ENCODE measurements at places on chromosomes 2 and 18.
A peak's percentile ranks its signal among the peaks of the same experiment; 100 is the strongest.

GRCh38 chr2:60473546-60473945 is 79.9 kb downstream of the BCL11A start:
- no peak for DNase-seq

DNA sequence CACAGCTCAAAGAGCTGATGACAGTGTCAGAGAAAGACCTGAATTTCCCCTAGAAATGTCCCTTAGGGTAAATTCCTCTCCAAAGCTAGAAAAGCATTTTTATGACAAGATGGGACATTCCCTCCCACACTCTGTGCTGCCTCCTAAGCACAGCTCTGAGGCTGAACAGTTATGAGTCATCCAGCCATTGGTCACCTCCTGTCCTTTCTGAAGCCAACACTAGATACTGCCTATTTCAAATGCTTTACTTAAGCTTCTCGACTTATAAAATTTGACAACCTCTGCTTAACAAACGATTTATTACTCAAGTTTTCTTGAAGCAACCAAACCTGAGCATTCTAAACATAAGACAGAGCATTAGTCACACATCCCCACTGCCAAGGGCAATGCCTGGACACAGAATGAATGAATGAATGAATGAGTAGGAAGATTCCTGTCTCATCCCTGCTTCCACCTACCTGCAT is 35.4 kb downstream of the B4GALT6 start:
- DNase-seq = peak; percentile 15

GRCh38 chr2:127649100-127649611 is 3.2 kb downstream of the GPR17 start:
- DNase-seq = no peak

GRCh38 chr2:88614497-88615157 is 12.6 kb downstream of the EIF2AK3 start:
- no peak for DNase-seq

GRCh38 chr18:34976899-34977837 is 64.0 kb upstream of the MAPRE2 start:
- DNase-seq = peak; percentile 19

GRCh38 chr18:39453882-39454281 is 1888.3 kb upstream of the CELF4 start:
- peak; percentile 65 for DNase-seq

Data from IMR-90 (cell line).